ENCODE measurements at places on chromosomes 5 and 9. TPM values are rescaled to one million over a fixed set of nuclear protein-coding genes. Genes with fewer than 3 reads are reported as not detected.

Gene TNPO1
- total RNA-seq, result 356 TPM

Gene FGF1
- total RNA-seq, result 0.33 TPM

Gene ESM1
- not detected for total RNA-seq

Gene GPR21
- 1.1 TPM for total RNA-seq

Gene UBTD2
- 29.0 TPM for total RNA-seq

Gene ACTBL2
- total RNA-seq, result under 0.01 TPM

Gene PCDHA13
- total RNA-seq, result not detected

Gene IL9
- not detected for total RNA-seq

Gene NEUROG1
- not detected for total RNA-seq

Gene MFAP3
- total RNA-seq, result 128 TPM

Gene HK3
- total RNA-seq, result not detected

Gene MCIDAS
- total RNA-seq, result 1.0 TPM

Gene OBP2B
- total RNA-seq, result not detected

Gene SARDH
- 13.0 TPM for total RNA-seq

Gene LPAR1
- total RNA-seq, result 2.2 TPM

Gene PCDHGB4
- 9.1 TPM for total RNA-seq

Gene ATP10B
- total RNA-seq, result 28.9 TPM

Gene NNT
- total RNA-seq, result 88.0 TPM

Gene OR1Q1
- not detected for total RNA-seq
